IMR-90 (cell line): ENCODE measurements at places on chromosomes 11 and 22.

DNA sequence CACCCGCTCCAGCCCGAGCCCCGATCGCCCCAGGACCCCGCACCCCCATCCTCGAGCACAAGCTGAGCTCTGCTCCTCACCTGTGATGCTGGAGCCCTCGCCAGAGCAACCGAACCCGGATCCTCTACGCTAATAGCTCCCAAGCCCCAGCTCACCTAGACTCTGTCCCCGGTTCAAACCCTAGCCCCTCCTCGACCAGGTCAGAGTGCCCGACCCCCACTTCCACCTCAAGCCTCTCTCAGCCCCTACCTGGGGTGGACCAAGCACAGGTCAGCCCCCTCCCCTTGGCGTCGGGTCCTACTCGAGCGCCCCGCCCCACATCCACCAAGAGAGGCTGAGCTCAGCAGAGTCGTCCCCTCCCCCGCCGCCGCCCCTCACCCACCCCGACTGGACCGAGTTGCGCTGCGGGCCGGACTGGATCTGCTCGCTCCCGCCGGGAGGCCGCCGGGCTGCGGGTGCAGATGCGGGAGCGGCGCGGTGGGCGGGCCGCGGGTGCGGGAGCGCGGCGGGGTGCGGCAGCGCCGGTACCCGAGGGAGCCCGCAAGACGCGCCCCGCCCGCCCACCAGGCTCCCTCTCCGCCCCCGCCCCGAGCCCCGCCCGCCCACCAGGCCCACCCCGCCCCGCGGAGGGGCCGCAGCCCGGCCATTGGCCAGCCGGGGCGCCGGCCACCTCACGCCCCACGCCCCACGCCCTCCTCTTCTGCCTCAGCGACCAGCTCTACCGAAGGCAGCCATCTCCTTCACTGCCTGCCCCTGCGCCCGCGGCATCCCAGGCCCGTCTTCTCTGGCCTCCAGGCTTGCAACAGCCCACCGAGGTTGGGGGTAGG lies 577 bp upstream of the DKK3 start:
- peak; percentile 46 for DNase-seq

DNA sequence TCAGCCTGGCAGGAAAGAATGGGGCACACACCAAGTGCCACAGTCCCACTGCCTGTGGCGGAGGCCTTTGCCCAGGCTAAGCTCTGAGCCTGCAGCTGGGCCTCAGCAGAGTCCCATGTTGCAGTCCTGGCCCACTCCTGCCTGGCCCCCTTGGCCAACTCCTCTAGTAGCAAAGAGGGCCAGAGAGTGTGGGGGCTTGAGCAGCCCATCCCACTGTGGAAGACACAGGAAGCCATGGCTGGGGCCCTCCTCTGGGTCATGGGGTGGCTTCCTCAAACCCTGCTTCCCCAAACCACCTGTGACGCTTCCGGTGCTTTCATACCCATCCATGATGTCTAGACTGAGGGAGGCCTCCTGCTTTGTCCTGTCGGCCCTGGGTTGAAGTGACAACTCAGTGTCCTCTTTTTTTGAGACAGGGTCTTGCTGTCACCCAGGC lies 5.8 kb downstream of the RPS19BP1 start:
- no peak for DNase-seq

DNA sequence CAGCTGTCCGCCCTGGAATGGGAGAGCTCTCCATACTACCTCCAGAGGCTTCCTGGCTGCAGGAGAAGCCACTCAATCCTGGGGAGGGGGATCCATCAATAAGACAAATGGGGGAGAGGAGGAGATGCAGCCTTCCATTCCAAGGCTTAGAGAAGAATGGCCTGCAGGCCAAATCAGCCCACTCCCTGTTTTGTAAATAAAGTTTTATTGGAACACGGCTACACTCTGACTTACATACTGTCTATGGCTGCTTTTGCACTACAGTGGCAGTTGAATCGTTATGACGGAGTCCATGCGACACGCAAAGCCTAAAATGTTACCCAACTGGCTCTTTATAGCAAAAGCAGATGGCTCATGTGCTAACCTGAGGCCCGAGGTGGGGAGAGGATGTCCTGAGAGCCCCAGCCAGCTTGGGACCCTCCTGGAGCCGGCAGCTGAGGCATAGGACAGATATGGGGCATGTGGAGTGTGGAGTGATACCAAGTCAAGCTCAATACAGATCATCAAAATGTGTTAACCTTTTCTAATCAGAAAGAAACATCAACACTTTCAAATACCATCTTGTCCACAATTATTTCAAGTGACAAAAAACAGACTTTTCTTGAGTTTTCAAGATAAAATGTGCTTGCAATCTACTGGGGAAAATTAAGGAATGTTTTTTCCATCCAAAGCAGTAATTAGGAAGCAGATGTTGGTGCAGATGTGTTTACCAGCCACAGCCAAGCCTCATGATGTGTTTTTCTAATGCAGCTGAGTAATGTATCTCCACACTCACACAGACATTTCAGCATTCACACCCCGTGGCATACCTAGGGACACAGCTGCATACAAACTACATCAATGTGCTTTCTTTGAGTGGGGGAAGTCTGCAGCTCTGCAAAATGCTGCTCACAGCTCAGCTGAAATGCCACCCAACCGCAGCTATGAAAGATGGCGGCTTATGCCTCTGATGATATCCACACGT lies 181.6 kb downstream of the SHANK2 start:
- no peak for DNase-seq

- no peak for DNase-seq
Measured at GRCh38 chr11:68322052-68322430, 9.7 kb downstream of the LRP5 start.

- no peak for DNase-seq
Measured at GRCh38 chr11:133078012-133078411, 454.3 kb downstream of the OPCML start.

GRCh38 chr11:129817534-129818051 lies 1.9 kb downstream of the TMEM45B start:
- no peak for DNase-seq

DNA sequence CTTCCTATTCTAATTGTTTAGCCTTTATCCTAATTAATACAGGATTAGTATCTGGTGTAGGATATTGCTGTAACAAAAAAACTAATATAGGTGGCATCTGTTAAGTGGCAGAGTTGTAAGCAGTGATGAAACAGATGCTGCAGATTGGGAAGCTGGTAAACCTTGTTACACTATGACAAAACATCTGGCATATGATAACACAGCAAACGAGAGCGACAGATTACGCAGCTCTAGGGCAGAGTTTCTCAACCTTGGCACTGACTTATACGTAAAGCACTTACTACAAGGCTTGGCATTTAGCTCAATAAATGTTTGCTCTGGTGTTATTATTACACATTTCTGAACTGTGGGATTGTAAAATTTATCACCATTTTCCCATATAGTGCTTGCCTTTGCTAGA lies 137.0 kb downstream of the ATG16L2 start:
- peak; percentile 69 for DNase-seq

DNA sequence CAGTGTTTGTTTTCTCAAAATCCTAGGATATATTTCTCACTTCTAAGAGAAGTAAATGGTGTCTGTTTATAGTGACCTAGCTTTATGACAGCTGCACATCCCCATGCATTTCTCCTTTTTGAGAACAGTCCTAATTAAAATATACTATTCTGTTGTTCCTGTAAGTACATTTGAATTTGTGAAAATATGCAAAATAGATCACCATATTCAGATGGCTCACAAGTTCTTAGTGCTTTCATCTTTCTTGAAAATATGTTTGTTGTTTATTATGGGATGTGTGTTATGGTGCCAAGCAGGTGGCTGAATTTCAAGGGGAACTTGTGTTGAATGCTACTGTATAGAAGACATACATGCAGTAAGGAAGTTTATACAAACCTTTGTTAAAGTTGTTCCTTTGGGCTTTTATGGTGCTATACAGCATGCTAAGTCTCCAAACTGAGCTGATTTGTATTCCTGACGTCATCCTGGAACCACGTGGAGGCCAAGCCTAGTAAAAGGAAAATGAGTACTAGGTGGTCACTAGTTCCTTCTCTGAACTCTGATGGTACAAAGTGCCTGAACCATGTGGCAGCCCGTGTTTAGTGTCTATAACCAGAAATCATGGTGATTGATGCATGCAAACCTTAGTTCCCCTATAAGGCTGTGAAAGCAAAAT lies 7.8 kb upstream of the VSTM5 start:
- no peak for DNase-seq

DNA sequence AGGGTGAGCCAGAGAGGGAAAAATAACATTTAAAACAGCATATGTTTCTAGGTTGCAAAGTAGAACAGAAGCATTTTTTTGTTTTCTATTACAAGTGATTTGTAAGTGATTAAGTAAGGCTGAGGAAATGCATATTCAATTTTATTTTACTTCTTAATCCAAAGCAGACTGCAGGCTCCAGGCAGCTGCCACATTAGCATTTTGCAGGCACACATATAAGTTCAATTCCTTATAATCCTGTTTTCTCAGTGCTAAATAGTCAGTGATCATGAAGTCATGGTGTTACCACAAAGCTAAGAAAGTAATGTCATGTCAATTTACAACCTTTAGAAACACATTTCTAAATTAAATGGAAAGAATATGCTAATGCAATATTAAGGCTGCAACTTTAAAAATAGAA lies 149.8 kb downstream of the CNTN5 start:
- DNase-seq, result no peak

DNA sequence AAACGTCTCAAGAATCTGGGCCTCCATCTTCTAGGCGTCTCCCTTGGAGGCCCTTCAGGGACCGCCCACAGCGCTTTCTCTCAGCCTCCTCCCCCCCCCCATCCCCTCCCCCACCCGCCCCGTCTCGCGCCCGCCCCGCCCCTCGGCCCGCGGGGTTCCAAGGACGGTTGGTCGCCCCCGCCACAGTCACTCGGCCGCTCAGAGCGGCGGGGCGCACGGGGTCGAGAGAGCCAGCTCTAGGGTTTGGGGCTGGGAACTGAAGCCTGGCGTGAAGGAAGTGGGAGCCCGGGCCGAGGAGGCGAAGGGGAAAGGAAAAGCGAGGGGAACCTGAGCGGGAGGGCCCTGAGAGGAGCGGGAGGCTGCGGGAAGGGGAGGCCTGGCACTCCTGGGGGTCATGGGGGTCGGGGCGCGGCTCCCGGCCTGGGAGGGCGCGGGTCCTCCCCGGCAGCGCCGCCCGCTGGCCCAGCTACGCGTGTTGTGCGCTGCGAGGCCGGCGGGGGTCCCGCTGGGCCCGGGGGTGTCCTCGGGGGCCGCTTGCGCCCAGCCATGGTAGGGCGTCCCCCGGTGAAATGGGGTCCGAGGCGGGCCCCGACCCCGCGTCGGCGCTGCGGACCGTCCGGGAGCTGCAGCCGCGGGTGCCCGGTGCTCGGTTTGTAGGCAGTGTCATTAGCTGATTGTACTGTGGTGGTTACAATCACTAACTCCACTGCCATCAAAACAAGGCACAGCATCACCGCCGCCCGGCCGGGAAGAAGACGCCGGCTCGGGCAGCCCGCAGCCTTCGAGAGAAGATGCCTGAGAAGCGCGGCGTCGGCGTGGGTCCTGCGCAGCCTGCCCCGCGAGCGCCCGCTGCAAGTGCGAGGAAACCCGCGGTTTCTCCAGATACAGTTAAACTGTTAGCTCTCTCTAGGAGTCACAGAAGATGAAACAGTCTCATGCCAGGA lies at the start of gene BTG4:
Gene BTG4 (minus strand): TSS at position 91 of the 944 bp plus-strand sequence. CDS start 13,610 bp downstream, outside the sequence.
- no peak for DNase-seq

DNA sequence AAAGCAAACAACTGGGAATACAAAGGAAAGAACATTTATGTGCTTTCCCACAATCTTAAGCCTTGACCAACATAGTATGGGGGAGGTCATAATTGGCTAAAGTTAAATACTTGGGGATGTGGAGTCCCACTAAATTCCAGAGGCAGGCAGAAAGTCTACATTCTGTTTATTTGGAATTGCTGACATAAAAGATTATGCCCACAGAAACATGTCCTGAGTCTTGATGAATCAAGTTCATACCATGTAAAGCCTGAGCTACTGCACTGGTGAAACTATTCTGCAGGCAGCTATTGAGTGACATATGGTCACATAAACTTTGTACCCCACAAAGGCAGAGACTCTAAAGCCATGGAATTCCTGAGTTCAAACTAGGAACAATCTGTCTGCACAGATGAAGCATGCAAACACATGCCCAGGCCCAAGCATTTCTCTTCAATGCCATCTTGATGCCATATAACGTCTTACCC lies 69.9 kb upstream of the CHRM4 start:
- peak; percentile 44 for DNase-seq

- no peak for DNase-seq
Measured at GRCh38 chr22:32476281-32477195, 1.9 kb downstream of the FBXO7 start.
